ENCODE measurements at places on chromosomes 6 and 20.

GRCh38 chr6:108795814-108796213, 52.4 kb upstream of the ARMC2 start:
- no peak for DNase-seq

- no peak for DNase-seq
These were observed 113.4 kb downstream of the DACT2 start for GRCh38 chr6:168206186-168206585.

DNA sequence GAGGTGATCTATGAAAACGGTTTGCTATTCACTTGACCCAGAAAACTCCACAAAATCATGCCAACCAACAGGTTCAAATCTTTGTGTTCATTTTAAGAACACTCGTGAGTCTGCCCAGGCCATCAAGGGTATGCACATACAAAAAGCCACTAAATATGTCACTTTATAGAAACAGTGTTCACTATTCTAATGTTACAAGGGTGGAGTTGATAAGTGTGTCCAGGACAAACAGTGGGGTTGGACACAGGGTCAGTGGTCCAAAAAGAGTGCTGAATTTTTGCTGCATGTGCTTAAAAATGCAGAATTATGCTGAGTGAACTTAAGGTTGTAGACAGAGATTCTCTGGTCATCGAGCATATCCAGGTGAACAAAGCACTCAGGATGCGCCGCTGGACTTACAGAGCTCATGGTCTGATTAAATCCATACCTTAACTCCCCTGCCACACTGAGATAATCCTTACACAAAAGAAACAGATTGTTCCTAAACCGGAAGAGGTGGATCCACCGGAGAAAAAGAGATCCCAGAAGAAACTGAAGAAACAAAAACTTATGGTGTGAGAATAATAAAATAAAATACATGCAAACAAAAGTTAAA, 23.5 kb downstream of the KIAA0408 start:
- no peak for DNase-seq

- no peak for DNase-seq
These were observed 349.4 kb downstream of the PREX1 start for GRCh38 chr20:48478370-48478769.

GRCh38 chr20:19376451-19377229, 164.2 kb downstream of the SLC24A3 start:
- no peak for DNase-seq

- DNase-seq, result no peak
These were observed 115.6 kb upstream of the FERMT1 start for GRCh38 chr20:6238421-6238820.

GRCh38 chr20:57655809-57656155, 35.6 kb upstream of the ZBP1 start:
- no peak for DNase-seq

GRCh38 chr6:7828124-7828523, 82.5 kb downstream of the TXNDC5 start:
- DNase-seq, result no peak

- DNase-seq, result no peak
These were observed 191.5 kb downstream of the CDH4 start for GRCh38 chr20:61443443-61444126.

GRCh38 chr6:29723666-29724588, 693 bp downstream of the HLA-F start:
- peak; percentile 73 for DNase-seq

DNA sequence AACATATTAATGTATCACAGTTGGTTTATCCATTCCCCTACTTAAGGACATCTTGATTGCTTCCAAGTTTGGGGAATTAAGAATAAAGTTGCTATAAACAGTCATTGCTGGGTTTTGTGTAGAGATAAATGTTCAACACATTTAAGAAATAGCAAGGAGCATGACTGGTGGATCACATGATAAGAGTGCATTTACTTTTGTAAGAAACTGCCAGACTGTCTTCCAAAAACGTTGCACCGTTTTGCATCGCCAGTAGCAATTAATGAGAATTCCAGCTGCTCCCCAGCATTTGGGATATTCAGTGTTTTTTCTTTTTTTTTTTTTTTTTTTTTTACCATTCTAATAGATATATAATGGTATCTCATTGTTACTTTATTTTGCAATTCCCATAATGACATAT, 695.7 kb upstream of the GJE1 start:
- no peak for DNase-seq

GRCh38 chr6:29112135-29112534, 4.3 kb downstream of the OR2J3 start:
- DNase-seq, result no peak

GRCh38 chr20:9739991-9740390, 98.9 kb downstream of the PAK5 start:
- no peak for DNase-seq

DNA sequence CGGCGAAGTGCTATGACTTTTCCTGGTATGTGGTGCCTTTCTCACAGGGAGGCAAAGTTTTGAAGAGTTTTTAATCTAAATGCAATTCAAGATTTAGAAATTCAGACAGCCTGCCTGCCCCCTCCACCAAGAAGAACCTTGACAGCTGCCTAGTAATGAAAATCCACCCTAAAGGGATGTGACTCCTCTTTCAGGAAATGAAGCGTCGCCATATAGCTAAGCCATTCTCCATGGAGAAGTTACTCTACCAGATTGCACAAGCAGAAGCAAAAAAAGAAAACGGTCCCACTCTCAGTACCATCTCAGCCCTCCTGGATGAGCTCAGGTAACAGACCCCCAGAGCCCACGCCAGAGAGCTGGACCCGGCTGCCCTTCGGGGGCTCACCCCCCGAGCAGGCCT, 150.1 kb downstream of the DTNBP1 start:
- no peak for DNase-seq

DNA sequence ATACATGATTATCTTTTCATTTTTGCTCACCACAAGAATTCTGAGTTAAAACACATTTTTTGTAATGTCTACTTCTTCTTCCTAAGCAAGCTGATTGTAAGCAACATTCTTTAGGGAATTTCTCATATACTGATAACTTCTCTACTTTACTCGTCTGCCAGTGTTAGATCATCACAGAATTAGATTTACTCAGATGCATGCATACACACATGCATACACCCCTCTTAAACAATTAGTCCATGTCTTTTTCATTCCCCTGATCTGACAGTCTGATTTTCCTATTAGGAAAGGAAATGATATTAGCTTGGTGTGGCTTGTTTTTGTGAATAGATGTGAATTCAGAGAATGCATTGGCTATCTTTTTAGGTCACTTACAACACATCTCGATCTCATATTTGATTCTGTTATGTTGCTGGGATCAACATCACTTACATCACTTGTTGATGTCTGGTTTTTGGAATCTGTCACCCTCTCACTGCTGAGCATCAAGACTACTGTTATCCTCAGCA, 91.4 kb downstream of the FIG4 start:
- no peak for DNase-seq

- DNase-seq, result no peak
These were observed 53.9 kb upstream of the SMIM28 start for GRCh38 chr6:138323821-138324220.

- DNase-seq, result no peak
These were observed 158.9 kb downstream of the FLRT3 start for GRCh38 chr20:14178528-14178927.

GRCh38 chr6:3526962-3527650, 70.3 kb upstream of the SLC22A23 start:
- no peak for DNase-seq

All from stimulated activated CD8-positive, alpha-beta memory T cell treated with anti-CD3 and anti-CD28 coated beads, Interleukin-7, amount 100 ng/mL, for 4 hours (primary cell).